ENCODE measurements at places on chromosomes 16 and 17.

- DNase-seq, result no peak
Observed at GRCh38 chr16:2768403-2769089, 8.5 kb downstream of the ELOB start.

DNA sequence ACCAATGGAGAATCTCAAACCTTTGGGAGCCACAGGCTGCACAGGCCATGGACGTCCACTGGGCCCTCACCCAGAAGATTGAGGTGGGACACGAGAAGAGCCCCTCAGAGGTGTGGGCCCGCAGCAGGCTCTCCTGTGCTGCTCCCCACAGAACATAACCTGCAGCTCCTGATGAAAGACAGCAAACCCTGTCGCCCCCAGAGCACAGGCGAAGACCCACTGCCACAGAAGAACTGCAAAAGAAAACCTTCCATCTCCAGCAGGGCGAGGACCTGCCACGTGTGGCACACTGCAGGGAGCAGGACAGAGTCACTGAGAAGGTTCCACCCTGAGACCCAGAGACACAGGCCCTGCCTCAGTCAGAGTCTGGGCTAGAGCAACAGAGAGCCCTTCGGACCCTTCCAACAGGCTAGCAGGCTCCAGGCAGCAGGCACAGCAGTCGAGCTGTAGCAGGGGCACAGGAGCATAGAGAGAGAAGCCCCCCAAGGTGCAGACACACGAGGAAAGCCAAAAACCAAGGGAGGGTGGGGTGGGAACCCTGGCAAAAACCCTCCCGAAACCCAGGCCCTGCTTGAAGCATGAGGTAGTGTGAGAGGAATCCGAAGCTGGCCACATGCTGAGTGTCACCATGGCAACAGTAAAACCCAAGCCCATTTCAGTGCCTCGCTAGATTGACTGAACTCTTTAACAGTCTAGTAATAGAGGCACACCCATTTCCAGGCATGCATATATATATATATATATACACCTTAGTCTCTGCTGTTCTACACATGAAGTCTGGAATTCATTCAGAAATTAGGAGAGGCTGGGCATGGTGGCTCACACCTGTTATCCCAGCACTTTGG is 60.0 kb upstream of the CHMP6 start:
- no peak for DNase-seq

GRCh38 chr17:60960398-60961065 is 282.9 kb downstream of the BCAS3 start:
- no peak for DNase-seq

GRCh38 chr17:6910987-6911603 is 79.6 kb upstream of the TEKT1 start:
- no peak for DNase-seq

- DNase-seq, result no peak
Observed at GRCh38 chr16:52293204-52293603, 253.7 kb downstream of the TOX3 start.

Data from KG1 (cell line).